Stomach (tissue), 19 donors: ENCODE measurements at places on chromosomes 4 and X. TPM values are rescaled to one million over a fixed set of nuclear protein-coding genes. Genes with fewer than 3 reads are reported as not detected.

DNA sequence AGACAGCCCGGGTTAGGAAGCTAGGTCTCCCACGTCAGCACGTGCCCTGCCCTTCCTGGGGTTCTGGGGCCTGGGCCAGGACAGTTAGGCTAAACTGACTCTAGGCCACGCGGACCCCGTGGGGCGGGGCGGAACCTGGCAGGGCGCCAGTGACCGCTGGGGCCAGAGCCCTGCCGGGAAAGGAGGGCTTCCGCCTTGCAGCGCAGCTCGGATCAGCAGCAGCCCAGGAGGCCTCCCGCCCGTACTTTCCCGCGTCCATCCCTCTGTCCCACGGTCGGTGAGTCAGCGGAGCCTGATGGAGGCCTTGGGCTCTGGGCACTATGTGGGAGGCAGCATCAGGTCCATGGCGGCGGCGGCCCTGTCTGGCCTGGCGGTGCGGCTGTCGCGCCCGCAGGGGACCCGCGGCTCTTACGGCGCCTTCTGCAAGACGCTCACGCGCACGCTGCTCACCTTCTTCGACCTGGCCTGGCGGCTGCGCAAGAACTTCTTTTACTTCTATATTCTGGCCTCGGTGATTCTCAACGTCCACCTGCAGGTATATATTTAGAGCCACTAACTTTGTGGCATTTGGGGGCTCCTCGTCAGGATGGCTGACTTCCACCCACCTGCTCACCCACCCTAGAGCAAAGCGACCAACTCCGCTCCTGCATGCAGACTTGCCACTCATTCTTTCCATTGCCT lies at the start of gene SMIM10:
TSS of gene SMIM10 (plus strand) at position 191 of the 681 bp plus-strand sequence. CDS start at position 296, 105 bp downstream.
- peak within 1 kb of the TSS; percentile 48 for H3K4me3 ChIP-seq
- no peaks in the 10 kb centered on the region for H3K36me3 ChIP-seq
- no peaks in the 10 kb centered on the region for H3K4me1 ChIP-seq
- peak; percentile 55 for DNase-seq
- H3K27me3 ChIP-seq, result no peaks in the 10 kb centered on the region

DNA sequence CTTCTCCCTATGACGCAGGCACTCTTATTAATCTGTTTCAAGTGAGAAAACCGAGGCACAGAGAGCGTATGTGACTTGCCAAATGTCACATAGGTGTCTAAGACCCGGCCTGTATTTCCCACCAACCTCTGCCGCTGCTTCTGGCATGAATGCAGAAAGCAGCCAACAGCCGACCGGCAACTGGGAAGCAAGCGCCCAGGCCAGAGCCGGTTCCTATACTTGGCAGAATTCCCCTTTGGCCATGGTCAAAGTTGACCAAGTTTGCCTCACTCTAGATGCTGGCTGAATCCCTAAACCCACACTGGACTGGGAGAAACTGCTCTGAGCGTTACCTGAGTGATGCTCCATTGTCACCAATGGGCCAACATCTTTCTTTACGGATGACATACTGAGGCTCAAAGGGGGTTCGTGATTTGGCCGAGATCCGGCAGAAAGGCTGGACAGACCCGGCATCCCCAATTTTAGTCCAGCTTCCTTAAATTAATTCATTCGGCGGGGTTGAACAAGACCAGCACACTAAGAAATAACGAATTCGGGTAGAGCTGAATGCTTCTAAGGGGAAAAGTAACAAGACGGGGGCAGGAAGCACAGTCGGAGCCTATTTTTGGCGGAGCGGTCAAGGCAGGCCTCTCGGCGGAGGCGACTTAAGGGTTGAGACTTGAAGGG lies 11.2 kb downstream of the MSX1 start:
- DNase-seq, result no peak
- no peak overlapping the region for H3K27ac ChIP-seq
- no peaks in the 10 kb centered on the region for H3K36me3 ChIP-seq
- H3K4me3 ChIP-seq, result no peak overlapping the region
- H3K4me1 ChIP-seq, result peaks cover 16% of the 10 kb centered on the region

- no peaks in the 10 kb centered on the region for H3K4me1 ChIP-seq
- H3K27ac ChIP-seq, result no peak overlapping the region
- H3K36me3 ChIP-seq, result no peaks in the 10 kb centered on the region
- peak; percentile 58 for DNase-seq
- H3K27me3 ChIP-seq, result no peaks in the 10 kb centered on the region
Observed at GRCh38 chr4:65007841-65008439, 598.7 kb upstream of the TECRL start.

DNA sequence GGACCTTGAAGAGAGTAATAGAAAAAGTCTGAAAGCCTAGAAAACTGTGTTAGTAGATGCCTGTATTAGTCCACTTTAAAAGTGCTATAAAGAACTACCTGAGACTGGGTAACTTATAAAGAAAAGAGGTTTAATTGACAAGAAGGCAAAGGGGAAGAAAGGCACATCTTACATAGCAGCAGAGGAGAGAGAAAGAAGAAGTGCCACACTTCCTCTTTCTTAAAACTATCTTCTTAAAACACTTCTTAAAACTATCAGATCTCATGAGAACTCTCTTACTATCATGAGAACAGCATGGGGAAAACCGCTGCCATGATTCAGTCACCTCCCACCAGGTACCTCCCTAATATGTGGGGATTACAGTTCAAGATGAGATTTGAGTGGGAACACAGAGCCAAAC lies 18.8 kb upstream of the COL25A1 start:
- no peaks in the 10 kb centered on the region for H3K36me3 ChIP-seq
- H3K27me3 ChIP-seq, result no peaks in the 10 kb centered on the region
- DNase-seq, result no peak
- no peaks in the 10 kb centered on the region for H3K4me1 ChIP-seq

DNA sequence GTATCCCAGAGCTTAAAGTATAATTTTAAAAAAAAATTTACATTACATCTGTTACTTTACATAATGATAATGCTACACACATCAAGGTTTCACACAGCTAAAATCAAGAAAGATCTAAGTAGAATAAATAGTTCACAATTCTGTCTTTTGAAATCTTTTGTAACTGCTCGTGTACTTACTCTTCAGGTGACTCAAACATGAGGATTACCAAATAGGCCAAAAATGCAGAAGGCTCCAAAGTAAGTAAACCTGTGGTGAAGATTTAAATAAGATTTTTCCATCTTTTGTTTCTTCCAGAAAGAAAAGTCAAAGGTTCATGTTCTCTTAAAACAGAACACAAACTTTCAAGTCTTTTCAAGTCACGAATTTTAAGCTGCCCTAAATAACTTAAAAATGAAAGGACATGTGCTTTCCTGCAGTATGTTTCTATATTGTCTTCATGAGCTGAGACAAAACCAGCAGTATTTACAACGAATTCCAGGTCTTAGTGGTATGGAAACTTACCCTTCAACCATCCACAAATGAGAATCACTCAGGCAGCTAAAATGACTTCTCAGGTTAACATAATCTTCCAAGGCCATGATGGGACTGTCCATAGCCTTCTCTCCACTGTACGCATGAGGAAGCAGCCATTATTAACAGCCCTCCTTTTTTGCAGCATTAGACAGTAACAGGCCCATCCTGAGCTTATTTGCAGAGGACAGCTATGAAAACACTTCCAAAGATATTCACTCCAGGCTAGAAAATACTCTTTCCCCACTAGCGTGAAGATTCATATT lies 172.8 kb upstream of the EDNRA start:
- no peaks in the 10 kb centered on the region for H3K4me1 ChIP-seq
- DNase-seq, result no peak
- no peak overlapping the region for H3K4me3 ChIP-seq
- no peaks in the 10 kb centered on the region for H3K36me3 ChIP-seq

GRCh38 chrX:120350450-120351138 lies 11.3 kb upstream of the ATP1B4 start:
- H3K4me3 ChIP-seq, result no peak overlapping the region
- H3K36me3 ChIP-seq, result no peaks in the 10 kb centered on the region
- no peak overlapping the region for H3K27ac ChIP-seq
- H3K4me1 ChIP-seq, result no peaks in the 10 kb centered on the region
- no peak for DNase-seq

DNA sequence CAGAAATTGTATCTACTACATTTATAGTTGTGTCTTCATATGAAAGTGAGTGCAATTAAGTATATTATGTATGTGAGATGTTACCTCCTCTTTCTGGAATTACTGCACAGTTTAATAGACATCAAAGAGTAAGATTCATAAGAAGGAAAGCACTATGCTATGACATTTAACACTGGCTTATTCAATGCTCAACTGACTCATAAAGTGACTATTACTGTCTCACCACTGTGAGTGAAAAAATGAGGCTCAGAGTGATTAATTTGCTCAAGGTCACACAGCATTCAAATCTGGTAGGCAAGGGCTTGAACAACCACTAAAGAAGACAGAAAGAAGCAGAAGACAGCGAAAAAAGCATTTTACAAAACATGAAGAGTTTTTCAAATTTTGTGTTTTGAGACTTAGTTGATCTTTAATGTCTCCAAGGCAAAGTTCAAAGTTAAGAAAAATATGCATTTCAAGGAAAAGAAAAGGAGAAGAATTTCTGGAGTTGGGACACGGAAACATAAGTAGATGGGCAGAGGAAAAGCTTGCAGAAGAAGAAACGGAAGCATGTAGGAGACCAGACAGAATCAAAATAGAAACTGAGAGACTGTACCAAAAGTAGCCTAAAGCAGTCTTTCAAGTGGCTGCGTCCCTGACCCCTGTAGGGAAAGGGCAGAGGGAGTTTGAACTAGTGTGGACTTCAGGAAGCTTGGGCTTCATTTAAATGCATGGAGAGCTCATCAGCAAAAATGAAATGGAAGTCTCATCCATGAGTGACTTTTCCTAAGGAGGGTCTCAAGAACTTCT lies 66.3 kb downstream of the KCNIP4 start:
- no peaks in the 10 kb centered on the region for H3K36me3 ChIP-seq
- no peaks in the 10 kb centered on the region for H3K27me3 ChIP-seq
- H3K4me3 ChIP-seq, result no peak overlapping the region
- no peaks in the 10 kb centered on the region for H3K4me1 ChIP-seq
- no peak for DNase-seq
- no peak overlapping the region for H3K27ac ChIP-seq

Gene CXCL11
- total RNA-seq, result not detected

- no peaks in the 10 kb centered on the region for H3K27me3 ChIP-seq
- peaks cover 3% of the 10 kb centered on the region for H3K4me1 ChIP-seq
- DNase-seq, result no peak
- no peaks in the 10 kb centered on the region for H3K36me3 ChIP-seq
- H3K27ac ChIP-seq, result no peak overlapping the region
- no peak overlapping the region for H3K4me3 ChIP-seq
Observed at GRCh38 chr4:118839221-118839927, 3.4 kb upstream of the SEC24D start.

DNA sequence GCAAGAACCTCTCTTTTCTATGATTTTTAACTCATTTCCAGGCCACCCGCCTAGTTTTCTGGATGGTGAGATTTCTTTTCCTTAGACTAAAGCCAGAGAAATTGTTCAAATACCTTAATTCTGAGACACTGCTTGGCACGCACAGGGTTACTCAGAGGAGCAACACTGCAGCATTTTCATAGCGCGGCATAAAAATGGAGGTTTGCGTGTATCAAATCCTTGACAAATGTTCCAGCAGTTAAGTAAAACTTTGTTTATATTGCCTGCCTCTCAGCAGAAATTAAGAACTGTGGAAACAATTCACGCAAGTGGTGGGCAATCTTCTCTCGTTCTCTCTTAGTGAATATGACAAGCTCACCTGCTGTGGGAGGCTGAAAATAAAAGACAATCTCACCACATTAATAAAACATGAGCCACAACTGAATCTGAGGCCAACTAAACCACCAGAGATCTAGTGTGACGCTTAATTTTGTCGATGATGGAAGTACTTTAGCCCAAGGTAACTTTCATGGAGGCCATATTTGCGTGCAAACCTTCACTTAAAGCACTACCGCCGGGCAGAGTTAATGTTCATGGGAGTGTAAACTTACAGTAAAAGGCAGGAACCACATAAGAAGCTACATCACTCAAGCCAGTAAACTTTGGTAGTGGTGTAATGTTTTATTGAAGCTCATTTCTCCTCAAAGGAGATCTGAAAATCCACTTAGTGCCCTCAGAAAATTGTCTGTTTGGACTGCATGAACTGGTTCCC lies 894.8 kb upstream of the EPHA5 start:
- no peak overlapping the region for H3K4me3 ChIP-seq
- no peaks in the 10 kb centered on the region for H3K4me1 ChIP-seq

- H3K36me3 ChIP-seq, result no peaks in the 10 kb centered on the region
- no peak overlapping the region for H3K27ac ChIP-seq
- H3K27me3 ChIP-seq, result no peaks in the 10 kb centered on the region
- H3K4me1 ChIP-seq, result peaks cover 5% of the 10 kb centered on the region
- DNase-seq, result no peak
Observed at GRCh38 chr4:87216469-87216868, 3.9 kb downstream of the KLHL8 start.

- H3K27me3 ChIP-seq, result no peaks in the 10 kb centered on the region
- no peak for DNase-seq
- no peak overlapping the region for H3K27ac ChIP-seq
- H3K36me3 ChIP-seq, result no peaks in the 10 kb centered on the region
- no peak overlapping the region for H3K4me3 ChIP-seq
Observed at GRCh38 chrX:32954125-32954524, 257.2 kb downstream of the DMD start.

Gene AMTN
- not detected for total RNA-seq

- no peak for DNase-seq
- H3K4me3 ChIP-seq, result no peak overlapping the region
- no peaks in the 10 kb centered on the region for H3K27me3 ChIP-seq
- H3K27ac ChIP-seq, result no peak overlapping the region
- H3K4me1 ChIP-seq, result no peaks in the 10 kb centered on the region
- no peaks in the 10 kb centered on the region for H3K36me3 ChIP-seq
Observed at GRCh38 chrX:139875841-139876240, 57.0 kb downstream of the ATP11C start.

- H3K27ac ChIP-seq, result no peak overlapping the region
- H3K4me1 ChIP-seq, result no peaks in the 10 kb centered on the region
- no peak overlapping the region for H3K4me3 ChIP-seq
Observed at GRCh38 chr4:100979736-100980135, 367.6 kb downstream of the PPP3CA start.

Gene PABPC1L2A
- total RNA-seq, result not detected

Gene VGLL1
- total RNA-seq, result not detected
